ENCODE measurements at places on chromosomes 12 and 14.

GRCh38 chr14:80136358-80136757, 74.9 kb downstream of the DIO2 start:
- no peak for DNase-seq

- DNase-seq = peak; percentile 70
These were observed 1.1 kb upstream of the LRP1 start for GRCh38 chr12:57127101-57127725.

GRCh38 chr12:113512568-113512967, 40.9 kb upstream of the LHX5 start:
- no peak for DNase-seq

- DNase-seq = no peak
These were observed 36.5 kb downstream of the YEATS4 start for GRCh38 chr12:69396041-69396440.

DNA sequence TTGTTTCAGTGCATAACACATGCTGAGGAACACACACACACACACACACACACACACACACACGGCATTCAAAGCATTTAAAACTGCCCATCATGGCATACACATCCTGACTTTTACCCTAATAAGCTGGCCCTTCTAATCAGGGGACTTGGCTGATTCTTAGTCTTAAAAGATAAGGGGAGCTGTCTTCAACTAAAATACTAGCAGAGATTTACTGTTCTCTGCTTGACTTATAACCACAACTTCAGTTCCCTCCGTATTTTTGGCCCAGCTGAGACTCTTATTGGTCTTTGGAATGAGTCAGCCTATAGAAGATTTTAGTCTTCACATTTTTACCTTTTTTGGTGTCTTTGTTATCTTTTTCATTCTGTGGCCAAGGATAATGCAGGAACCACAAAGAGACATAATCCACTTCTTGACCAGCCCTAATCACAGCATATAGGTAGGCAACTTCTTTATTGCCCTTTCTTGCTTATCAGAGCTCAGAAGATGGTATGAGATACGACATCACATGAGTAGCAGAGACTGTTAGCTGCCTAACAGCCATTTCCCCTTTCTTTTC, 25.1 kb upstream of the SLC8A3 start:
- no peak for DNase-seq

Measured in A549 (cell line).